ENCODE measurements at places on chromosomes 12 and 14.

- DNase-seq = no peak
Observed at GRCh38 chr12:2347137-2347843, 294.5 kb downstream of the CACNA1C start.

DNA sequence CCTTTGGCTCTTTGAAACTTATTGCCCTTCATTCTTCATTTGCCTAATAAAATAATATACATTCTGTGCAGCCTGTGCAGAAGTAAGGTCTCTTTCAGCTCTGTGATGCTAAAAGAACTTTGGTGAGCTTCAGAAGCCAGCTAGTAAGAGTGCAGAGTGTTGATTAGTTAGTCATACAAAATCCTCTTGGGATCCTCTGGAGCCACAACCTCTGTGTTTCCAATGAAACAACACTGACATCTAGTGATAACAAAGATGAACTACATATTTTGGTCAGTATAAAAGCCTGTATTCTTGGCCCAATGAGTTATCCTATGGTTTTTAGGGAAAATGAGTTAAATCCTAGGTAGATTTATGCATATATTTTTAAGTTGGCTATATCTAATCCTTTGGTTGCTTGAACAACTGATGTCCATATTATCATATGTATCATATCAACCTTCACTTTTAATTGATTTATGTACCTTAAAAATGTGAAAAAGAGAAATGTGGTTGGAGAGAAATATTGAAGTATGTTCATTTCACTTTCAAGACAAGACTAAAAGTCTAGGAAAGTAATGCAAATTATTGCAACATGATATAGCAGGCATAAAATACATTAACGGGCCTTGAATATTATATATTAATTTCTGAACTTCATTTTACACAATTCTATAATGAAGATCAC is 158.4 kb downstream of the KLHL28 start:
- DNase-seq = no peak

DNA sequence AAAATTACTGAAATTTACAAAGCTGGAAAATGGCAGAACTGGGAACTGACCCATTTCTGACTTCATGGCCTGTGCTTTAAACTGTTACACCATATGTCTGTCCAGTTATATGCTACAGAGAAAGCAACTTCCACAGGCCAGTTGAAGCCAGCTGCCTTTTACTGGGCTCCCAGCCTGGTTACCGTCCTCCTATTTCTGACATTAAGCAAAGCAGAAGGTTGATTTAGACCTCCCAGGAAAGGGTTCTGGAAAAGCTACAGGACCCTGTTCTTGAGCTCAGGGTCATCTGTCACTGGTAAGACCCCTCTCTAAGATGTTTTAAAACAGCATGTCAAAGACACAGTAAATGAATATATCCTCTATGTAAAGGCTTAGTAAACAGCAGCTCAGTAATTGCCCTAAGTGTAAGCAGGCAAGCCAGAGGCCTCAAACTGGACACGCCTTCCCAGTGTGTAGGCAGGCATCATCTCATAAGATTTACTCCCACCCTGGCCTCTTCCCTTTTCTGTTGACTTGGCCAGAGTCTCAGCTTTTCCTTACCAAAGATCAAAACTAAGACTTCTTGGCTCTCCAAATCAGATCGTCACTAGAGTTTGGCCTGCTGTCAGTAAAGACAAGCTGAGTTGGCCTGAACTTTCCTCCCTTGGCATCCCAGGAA is 55.4 kb upstream of the RNU6-8 start:
- no peak for DNase-seq

- DNase-seq = no peak
Observed at GRCh38 chr14:91367173-91368171, 50.1 kb downstream of the CCDC88C start.

GRCh38 chr14:95910628-95911027 is 34.0 kb downstream of the TUNAR start:
- no peak for DNase-seq

DNA sequence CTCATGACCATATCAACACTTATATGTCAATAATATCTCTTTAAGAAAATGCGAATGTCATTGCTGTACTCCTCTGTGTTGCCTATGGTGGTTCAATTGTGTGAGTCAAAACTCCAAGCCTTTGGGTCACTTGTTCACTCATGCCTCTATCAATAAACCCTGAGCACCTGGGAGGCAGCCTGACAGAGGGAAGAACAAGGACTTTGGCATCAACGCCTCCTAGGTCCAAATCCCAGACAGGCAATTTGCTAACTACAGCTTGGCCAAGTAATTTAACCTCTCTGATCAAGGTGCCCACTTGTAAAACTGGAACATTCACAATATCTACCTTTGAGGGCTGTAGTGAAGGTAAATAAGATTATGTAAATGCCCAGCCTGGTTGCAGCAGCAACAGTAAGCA is 137.8 kb downstream of the SAMD4A start:
- no peak for DNase-seq

DNA sequence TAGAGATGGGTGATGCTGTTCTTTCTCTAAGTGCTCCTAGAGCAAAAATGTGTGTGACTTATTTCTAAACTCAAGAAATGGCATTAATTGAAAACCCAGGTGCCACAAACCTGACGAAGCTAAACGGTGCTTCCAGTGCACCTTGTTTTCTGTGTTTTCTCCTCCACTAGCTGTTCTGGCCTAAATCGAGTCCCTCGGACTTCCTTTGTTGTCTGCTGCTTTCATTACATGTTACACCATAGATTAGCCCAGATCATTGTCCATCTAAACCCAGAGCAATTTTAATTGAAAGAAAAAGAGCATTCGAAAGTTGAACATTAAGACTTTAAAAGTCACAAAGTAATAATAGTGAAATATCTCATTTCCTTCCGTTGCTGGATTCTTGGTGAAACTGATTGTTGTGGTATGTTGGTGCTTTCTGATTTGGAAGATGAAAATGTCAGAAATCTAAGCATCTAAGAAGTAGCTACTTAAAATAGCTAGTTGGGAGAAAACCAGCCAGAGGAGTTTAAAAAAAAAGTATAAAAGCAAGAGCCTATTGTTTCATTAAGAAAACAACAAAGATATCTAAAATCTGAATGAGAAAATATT is 219.6 kb upstream of the G2E3 start:
- no peak for DNase-seq

All from ELF-1 (cell line).